ENCODE measurements at places on chromosomes 13 and 19.

GRCh38 chr13:35866801-35867200 is 264.4 kb downstream of the DCLK1 start:
- no peak for DNase-seq

DNA sequence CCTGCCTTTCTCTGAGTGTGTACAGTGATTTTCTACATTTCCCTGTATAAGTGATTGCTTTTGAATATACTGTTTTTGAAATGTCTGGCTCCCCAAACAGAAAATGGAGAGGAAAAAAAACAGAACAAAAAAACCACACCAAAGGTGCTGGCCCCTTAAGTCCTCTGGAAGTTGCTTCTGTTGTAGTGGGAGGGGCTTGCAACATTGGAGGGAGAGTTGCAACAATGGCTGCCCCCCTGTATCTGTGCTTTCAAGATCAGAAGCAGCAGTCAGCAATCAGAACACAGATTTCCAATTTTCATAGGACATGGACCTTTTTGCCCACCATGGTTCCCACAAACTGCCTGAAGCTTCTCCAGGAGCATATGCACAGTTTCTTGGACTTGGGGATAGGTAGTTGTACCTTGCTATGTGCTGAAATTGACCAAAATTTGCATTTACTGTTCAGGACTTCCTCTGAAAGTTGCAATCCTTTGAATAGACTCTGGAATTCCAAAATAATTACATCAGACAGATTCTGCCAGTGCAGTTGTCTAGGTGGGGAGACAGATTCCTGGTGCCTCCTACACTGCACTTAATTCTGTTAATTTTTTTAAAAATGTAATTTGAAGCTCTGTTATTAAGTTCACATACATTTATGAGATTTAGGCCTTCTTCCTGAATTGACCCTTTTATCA is 13.8 kb downstream of the BIVM start:
- DNase-seq: no peak

GRCh38 chr19:737591-738093 is 13.3 kb upstream of the MISP start:
- no peak for DNase-seq

DNA sequence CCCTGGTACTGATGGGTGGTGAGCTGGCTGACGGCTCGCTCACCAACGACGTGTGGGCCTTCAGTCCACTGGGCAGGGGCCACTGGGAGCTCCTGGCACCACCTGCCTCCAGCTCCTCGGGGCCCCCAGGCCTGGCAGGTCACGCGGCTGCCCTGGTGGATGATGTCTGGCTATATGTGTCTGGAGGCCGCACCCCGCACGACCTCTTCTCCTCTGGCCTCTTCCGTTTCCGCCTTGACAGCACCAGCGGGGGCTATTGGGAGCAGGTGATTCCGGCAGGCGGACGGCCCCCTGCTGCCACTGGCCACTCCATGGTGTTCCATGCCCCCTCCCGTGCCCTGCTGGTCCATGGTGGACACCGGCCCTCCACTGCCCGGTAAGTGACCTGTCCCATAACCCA is 10.5 kb downstream of the MEGF8 start:
- DNase-seq: no peak

- DNase-seq: no peak
These were observed 117.2 kb downstream of the IRS2 start for GRCh38 chr13:109669234-109669612.

GRCh38 chr19:55632463-55632834 is 8.1 kb upstream of the ZNF784 start:
- no peak for DNase-seq

DNA sequence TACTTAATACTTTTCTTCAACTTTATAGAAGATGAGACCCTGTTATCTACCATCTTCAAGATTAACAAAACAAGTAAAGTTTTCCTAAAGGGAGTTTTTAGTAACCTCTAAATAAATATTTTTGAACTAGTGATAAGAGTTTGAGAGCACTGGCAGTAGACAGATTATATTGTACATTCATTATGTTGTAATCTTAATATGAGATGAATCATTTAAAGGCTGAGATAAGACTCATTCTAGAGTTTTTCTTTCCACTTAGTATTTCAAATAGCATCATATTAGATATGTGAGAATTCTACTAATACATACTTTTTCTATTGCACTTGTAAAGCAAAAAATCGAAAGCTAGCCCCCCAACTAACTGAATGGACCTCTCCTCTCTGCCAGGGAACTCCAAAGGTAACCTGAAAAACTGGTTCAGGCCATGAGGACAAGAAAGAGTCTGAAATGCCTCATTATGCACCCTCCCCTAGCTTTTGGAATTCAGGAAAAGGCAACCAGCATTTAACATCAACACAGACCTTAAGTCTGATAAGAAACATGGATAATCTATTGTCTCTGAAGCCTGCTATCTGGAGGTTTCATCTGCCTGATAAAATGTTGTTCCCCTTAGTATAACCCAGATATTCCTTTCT is 875.4 kb upstream of the SLC10A2 start:
- no peak for DNase-seq

GRCh38 chr19:14450168-14450874 is 17.2 kb downstream of the PKN1 start:
- DNase-seq: no peak

DNA sequence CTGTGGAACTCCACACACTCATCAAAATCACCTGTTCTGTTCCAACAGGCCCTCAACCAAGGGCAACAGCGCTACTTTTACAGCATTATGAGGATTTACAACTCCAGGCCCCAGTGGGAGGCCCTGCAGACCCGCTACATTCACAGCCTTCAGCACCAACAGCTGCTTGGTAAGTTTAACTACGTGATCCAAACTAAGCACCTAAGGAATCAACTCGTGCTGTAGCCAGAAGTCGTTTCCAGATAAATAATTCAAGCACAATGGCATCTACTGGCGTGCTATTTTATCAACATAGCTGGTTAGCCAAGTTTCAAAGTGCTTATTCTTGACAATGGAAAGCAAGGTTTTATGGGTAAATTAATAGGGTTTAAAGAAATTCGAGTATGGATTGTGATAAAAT is 5.3 kb downstream of the FAM216B start:
- no peak for DNase-seq

DNA sequence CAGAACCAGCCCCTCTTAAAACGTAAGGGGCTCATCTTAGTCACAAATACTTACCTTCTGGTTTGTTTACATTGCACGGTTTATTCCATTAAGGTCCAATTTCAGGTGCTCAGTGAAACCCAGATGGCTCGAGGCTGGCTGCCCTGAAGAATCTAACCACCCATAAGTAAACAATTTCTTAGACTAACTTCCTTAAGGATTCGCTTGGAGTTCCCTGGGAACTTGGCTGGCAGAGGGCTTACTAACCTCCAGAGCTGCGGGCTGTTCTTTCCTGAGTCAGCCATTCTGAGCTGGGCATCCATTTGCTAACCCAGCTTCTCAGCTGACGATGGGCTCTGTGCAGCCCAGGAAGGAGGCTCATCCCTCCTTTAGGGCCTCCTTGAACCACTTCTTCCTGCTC is 262.1 kb downstream of the FGF9 start:
- DNase-seq: no peak

GRCh38 chr19:53772943-53773342 is 51.2 kb downstream of the NLRP12 start:
- DNase-seq: no peak

DNA sequence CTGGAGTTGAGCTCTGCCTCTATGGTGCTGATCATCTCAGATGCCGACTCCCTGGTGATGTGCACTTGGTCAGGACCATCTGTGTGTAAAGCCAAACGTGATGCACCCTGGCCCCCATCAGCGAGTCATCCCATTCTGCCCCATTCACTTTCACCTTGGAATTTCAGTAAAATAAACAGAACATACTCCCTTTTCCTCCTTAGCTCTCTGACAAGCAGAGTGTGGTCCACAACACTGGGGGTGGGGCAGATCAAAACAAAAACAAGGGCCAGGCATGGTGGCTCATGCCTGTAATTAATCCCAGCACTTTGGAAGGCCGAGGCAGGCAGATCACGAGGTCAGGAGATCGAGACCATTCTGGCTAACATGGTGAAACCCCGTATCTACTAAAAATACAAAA is 12.3 kb downstream of the CEACAM20 start:
- DNase-seq: no peak

GRCh38 chr13:90055121-90055520 is 1292.4 kb upstream of the MIR17HG start:
- no peak for DNase-seq

DNA sequence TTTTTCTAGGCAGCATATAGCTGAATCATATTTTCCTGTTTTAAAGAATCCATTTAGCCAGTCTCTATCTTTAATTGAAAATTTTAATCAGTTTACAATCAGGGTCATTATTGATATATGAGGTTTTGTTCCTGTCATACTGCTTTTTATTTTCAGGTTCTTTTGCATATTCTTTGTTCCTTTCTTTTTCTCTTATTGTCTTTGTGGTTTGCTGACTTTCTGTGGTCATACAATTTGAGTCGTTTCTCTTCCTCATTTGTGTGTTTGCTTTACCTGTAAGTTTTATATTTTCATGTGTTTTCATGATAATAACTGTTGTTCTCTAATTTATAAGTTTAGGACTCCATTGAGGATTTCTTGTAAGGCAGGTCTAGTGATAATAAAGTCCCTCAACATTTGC is 812.6 kb downstream of the DACH1 start:
- DNase-seq: no peak

DNA sequence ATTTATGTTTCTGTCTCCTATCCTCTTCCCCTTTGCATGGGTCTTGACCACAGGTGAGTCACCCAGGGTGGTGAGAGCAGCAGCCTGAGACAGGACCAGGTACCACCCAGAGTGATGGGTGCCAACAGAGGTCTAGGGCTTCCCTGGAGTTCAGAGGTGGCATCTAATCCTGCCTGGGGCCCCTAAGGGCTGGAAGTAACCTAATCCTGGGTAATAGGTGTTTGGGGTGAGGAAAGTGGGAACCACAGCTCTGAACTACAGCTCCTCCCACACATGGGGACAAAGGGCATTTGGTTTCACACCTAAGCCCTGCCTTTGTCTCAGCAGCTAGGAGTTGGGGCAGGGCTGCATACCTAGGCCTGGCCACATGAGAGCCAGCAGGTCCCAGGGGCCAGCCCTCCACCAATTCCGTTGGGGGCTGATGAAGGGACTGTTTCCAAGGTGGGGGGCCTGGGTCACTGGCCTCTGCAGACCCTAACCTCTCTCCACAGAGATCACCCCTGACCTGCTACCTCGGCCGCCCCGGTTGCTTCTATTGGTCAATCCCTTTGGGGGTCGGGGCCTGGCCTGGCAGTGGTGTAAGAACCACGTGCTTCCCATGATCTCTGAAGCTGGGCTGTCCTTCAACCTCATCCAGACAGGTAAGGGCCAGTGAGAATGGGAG is 8.0 kb downstream of the SPHK2 start:
- DNase-seq: no peak

GRCh38 chr19:6997679-6998445 is 23.4 kb downstream of the MBD3L2B start:
- no peak for DNase-seq

DNA sequence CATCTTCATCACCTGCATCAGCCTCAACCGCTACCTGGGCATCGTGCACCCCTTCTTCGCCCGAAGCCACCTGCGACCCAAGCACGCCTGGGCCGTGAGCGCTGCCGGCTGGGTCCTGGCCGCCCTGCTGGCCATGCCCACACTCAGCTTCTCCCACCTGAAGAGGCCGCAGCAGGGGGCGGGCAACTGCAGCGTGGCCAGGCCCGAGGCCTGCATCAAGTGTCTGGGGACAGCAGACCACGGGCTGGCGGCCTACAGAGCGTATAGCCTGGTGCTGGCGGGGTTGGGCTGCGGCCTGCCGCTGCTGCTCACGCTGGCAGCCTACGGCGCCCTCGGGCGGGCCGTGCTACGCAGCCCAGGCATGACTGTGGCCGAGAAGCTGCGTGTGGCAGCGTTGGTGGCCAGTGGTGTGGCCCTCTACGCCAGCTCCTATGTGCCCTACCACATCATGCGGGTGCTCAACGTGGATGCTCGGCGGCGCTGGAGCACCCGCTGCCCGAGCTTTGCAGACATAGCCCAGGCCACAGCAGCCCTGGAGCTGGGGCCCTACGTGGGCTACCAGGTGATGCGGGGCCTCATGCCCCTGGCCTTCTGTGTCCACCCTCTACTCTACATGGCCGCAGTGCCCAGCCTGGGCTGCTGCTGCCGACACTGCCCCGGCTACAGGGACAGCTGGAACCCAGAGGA is 2.6 kb downstream of the P2RY11 start:
- DNase-seq: no peak

GRCh38 chr13:111058796-111059506 is 56.2 kb upstream of the ARHGEF7 start:
- no peak for DNase-seq

GRCh38 chr13:107801621-107802020 is 413.7 kb downstream of the LIG4 start:
- no peak for DNase-seq

DNA sequence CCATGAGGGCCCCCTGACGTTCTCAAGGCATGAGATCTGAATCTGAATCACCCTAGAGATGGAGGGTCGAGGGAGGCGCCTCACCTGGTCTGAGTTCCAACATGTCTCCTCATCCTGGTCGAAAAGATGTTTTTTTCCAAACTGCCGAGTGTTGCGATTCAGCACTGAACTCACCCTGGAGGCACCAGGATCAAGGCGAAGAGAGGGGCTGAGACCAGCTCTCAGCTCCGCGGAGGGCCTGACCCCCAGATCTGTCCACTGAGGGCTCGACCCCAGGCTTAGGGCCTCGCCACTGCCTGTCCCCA is 555 bp downstream of the NR2C2AP start:
- DNase-seq: no peak

- no peak for DNase-seq
These were observed 15.5 kb upstream of the DCLK1 start for GRCh38 chr13:36146511-36147269.

- no peak for DNase-seq
These were observed 9.7 kb upstream of the USE1 start for GRCh38 chr19:17205237-17206140.

GRCh38 chr19:33063356-33063752 is 1.3 kb downstream of the RHPN2 start:
- DNase-seq: no peak

- DNase-seq: no peak
These were observed 11.0 kb downstream of the COMP start for GRCh38 chr19:18780081-18780480.

DNA sequence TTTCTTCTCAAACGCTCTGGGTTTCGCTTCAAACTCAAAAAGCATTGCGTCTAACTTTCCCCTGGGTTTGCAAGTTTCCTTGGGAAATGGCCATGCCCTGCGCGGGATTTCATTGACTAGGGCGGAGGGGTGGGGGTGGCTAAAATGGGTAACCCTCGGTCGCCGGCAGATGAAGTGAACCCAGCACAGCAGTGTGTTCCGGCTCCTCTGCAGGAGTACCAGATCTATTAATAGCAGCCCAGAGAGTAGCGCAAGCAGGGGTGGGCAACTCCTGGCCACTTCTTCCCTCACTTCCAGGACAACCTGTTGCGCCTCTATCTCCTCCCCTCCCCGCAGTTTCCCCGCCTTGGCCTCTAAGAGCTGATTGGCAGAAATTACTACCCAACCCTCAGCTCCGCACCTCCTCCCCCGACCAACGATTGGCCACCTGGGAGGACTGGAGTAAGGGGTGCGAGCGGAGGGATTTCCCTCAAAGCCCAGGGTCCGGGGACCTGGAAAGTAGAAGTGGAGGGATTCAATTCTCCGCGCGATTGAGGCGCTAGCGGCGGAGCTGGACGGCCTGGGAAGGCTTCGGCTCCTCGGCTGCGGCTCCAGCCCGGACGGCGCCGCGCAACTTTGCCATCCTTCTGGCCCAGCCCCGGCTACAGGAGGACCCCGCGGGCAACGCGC is at the start of gene FREM2:
FREM2 (plus strand) TSS at position 501 of the 669 bp plus-strand sequence. CDS start 268 bp downstream, outside the sequence.
- DNase-seq: no peak
